ENCODE measurements at places on chromosomes 11 and 22.

GRCh38 chr22:19873960-19874306 is 19.3 kb upstream of the GNB1L start:
- no peak for DNase-seq

DNA sequence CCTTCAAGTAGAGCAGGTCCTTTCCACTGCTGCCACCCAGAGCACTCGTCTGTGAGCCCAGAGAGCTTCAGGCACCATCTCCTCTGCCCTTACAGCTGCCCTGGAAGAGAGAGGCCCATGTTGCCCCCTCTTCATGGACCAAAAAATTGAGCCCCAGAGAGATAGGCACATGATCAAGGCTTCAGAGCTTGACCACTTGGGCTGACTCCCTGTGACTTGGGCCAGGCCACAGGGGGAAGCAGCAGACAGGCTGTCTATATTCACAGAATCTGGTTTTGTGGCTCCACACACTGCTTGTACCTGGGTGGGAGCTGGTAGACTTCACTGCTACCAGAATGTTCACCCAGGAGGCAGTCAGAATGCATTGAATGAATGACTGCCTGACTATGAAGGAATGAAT is 58.2 kb downstream of the SMIM38 start:
- DNase-seq, result no peak

GRCh38 chr11:133828871-133829270 is 16.4 kb downstream of the SPATA19 start:
- DNase-seq, result no peak

GRCh38 chr11:69950120-69950519 is 128.0 kb upstream of the ANO1 start:
- no peak for DNase-seq

DNA sequence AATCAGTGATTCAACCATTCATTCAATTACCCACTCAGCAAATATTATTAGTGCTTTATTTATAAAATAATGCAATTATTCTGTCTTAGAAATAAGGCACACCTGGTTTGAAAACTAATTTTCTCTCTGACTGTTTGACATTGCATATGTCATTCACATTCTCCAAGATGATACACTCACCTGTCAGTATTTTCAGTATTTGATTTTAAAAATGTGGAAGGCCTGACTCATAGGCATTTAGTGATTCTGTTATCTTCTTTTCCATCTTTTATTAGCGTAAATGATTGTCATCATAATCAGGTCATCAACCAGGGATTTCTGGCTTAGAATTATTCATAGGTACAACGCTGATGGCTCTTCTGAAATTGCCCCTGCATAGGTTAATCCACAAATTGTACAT is 480.9 kb downstream of the CNTN5 start:
- no peak for DNase-seq

DNA sequence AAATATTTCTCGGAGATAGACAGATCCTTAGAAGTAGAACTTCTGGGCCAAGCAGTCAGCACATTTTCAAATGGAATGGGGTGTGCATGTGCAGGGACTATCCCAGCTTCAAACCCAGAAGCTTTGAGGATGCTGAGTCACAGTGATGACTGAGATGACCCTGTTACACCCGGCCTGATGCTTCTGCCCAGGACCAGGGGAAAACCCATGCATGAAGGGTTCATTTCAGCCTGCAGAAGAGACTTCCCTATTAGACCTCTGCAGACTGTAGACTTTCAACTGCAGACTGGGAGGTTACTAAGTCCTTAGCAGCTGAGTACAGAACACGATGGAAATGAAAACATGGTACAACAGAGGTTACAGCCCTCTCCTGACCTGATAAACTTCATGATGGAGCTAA is 3.6 kb upstream of the OR2AT4 start:
- no peak for DNase-seq

All from SIG-M5 (cell line).